ENCODE measurements at places on chromosomes 3 and 15.

- DNase-seq = no peak
These were observed 155.8 kb downstream of the LRTM1 start for GRCh38 chr3:54772051-54772450.

DNA sequence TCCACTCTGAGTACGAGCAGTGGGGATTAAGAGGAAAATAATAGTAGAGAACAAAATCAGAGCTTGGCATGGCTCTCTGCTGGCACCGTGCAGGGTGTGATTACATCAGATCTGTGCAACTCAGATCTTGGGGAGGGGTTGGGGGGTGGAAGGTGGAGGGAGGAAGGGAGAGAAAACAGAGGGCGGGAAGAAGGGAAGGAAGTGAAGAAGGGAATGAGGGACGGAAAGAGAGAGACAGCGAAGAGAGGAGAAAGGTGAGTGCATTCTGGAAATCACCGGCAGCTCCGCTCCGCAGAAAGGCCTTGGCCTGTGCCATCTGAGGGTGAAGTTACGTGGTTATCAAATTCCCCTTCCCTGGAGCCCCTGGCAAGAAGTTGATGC, 31.0 kb upstream of the ADAMTS17 start:
- no peak for DNase-seq

- no peak for DNase-seq
These were observed 22.2 kb downstream of the BTD start for GRCh38 chr3:15623535-15624440.

DNA sequence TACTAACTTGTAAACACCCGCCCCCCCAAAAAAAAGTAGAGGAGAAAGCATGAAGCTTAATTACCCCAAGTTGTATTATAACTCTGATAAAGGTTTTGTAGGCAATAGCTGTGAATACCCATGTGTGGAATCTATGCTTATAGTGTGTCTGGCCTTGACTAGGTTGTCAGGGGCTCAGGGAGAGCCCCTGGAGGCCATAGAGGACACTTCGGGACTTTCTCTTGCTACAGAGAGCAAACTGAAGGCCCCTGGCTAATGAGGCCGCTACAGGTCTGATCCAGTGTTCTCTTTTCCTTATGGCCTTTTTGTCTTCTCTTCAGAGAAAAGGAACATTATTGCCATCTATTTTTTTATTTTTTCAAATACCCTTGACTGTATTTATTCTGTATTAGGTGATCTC, 19.1 kb upstream of the SCAANT1 start:
- no peak for DNase-seq

DNA sequence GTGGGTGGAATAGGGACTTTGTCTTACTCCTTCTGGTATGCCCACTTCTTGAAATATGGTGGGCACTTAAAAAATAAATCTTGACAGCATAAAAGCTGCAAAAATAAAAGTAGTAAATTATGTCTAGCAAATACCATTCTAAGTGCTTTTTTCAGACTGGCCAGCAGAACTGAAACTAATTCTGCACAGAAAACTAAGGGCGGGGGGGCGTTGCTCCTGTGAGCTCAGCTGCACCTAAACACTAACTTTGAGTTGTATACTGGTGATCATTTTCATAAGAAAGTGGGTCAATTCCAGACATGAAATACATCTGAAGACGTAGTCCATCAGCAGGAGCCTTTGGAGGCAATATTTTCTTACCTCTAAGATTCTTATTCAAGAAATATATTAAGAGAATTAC, 114.8 kb downstream of the WDR76 start:
- no peak for DNase-seq

DNA sequence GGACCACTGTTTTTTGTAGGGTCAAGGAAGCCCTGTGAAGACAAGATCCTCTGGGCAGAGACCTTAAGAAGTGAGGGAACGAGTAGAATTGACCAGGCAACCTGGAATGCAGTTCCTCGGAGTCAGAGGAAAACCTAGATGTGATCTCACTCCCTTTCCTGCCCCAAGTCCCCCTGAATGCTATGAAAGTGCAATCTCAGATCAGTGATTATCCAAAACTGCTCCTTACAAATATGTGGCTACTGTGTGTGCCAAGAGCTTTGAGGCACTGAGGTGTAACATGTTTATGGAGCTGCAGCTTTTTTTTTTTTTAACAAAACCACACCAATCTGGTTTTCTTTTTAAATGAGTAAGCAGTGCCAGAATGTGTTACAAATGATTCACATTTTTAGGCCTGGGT, 35.8 kb downstream of the THSD4 start:
- no peak for DNase-seq

- no peak for DNase-seq
These were observed 16.1 kb upstream of the GCSAM start for GRCh38 chr3:112149136-112149535.

DNA sequence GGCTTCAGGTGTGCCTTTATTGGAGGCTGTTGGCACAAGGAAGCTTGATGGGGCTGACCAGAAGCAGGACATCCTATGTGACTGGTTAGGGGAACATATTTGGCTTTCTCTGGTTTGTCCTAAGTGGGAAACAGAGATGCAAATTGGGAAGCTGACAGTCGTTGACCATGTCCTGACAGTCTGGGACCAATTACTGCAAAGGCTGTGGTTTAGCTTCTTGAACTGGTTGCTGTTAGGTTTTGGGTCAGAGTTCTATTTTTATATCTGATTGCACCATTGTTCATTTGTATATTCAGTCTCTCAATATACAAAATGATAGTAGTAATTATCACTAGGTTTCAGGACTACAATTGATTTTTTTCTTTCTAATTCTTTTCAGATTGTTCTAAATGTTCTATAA, 36.8 kb downstream of the SNTN start:
- no peak for DNase-seq

DNA sequence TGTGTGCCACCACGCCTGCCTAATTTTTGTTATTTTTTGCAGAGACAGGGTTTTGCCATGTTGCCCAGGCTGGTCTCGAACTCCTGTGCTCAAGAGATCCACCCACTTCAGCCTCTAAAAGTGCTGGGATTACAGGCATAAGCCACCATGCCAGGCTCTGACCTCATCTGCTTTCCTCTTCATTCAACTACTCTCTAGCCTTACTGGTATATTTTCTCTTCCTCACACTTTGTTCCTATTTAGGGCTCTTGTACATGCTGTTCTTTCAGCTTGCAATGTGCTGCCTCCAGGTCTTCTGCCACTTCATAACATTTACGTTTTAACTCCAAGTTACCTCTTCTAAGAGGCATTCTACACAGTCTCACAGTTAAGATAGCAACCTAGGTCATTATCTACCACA, 34.9 kb downstream of the PIK3CB start:
- DNase-seq = no peak
